GM06990 (cell line): ENCODE measurements at places on chromosomes 6 and 20.

DNA sequence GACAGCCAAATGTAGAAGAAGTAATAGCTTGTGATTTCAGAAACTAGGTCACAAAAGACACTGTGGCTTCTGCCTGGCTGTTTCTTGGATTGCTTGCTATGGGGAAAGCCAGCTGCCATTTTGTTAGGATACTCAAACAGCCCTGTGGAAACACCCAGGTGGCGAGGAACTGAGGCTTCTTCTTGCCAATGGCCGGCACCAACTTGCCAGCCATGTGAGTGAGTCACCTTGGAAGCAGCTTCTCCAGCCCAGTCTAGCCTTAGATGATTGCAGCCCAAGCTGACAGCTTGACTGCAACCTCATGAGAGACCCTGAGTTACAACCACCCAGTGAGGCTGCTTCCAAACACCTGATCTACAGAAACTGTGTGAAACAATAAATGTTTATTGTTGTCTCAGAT, 11.9 kb upstream of the KIAA1755 start:
- no peak for DNase-seq

- no peak for DNase-seq
Measured at GRCh38 chr20:61832181-61832580, 233.5 kb downstream of the TAF4 start.

DNA sequence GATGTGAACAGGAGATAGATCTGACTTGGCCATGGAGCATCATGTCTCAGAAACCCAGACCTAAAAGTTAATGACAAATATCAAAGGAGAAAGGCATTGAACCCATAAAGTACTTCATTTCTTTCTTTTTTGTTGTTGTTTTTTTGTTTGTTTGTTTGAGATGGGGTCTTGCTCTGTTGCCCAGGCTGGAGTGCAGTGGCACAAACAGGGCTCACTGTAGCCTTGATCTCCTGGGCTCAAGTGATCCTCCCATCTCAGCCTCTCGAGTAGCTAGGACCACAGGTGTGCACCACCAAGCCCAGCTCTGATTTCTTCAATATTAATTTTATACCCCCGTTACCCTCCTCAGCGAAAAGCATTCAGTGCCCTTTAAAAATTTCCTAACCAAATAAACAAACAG, 45.8 kb downstream of the KIF16B start:
- no peak for DNase-seq

DNA sequence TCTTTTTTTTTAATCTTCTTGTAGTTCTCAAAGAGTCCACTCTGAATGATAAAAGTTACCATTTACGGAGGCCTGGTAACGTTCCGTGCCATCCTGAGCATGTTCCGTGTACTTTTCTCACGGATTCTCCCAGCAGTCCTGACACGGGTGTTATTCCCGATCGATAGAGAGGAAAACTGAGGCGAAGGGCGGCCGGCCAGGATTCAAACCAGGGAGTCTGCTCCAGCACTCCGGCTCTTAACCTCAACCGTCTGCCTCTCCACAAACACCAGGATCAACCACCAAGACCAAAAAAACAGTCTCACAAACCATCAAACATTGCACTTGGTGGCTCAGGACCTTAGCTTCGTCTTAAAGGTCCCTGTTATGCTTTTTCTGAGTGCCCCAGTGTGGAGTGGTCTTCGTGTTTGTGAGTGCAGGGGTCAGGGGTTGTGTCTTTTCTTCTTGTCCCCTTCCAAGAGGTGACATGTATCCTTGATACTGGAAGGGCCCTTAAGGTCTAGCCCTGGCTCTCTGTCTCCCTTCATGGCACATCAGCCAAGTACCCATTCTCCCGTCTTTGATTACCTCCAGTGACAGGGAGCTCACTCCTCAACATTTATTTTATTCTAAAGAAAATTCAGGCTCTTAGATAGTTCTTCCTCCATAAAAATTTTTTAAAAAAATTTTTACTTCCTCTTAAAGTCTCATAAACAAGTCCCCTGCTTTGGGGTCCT, 35.1 kb downstream of the SRC start:
- no peak for DNase-seq

DNA sequence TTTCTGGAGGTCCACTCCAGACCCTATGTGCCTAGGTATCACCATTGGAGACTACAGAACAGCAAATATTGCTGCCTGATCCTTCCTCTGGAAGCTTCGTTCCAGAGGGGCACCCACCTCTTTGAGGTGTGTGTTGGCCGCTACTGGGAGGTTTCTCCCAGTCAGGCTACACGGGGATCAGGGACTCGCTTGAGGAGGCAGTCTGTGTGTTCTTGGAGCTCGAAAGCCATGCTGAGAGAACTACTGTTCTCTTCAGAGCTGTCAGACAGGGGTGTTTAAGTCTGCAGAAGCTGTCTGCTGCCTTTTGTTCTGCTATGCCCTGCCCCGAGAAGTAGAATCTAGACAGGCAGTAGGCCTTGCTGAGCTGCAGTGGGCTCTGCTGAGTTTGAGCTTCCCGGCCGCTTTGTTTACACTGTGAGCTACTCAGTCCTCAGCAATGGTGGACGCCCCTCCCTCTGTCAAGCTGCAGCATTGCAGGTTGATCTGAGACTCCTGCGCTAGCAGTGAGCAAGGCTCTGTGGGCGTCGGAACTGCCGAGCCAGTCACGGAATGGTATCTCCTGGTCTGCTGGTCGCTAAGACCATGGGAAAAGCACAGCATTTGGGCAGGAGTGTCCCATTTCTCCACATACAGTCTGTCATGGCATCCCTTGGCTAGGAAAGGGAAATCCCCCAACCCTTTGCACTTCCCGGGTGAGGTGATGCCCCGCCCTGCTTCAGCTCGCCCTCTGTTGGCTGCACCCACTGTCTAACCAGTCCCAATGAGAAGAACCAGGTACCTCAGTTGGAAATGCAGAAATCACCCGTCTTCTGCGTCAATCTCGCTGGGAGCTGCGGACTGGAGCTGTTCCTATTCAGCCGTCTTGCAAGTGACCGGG, 32.5 kb upstream of the ASCC3 start:
- DNase-seq: no peak

DNA sequence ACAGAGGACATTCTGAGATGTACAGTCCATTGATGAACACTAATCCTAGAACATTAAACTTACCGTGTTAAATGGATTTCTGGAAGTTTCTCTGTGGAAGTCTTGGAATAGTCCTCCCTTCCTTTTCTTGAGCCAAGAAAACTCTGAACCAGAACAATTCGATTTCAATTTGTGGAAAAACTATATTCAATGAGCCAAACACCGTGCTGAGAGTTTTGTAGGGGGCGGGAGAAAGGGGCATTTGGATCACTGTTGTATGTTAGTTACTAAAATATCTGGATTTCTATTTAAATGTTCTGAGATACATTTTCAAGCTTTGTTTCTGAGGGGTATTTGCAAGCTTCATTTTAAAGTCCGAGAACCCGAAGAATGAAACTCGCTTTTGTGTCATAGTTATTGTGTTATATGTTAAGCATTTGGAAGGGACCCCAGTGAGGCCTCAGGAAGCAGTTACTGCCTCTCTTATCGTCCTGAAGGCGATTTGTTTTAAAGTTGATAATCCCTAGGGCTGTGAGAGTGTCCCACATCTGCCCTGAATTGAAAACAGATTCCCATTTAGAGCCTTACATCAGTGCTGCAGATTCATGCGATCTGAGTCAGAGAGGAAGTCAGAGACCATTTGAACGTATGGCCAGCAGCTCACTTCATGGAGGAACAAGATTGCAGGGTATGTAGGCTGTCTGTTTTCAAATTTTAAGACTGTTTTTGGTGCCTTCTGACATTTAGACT, 70.8 kb upstream of the SASH1 start:
- no peak for DNase-seq

GRCh38 chr6:33850869-33851541, 47.2 kb upstream of the MLN start:
- DNase-seq: no peak

- DNase-seq: no peak
Measured at GRCh38 chr6:128521282-128521632, 858 bp upstream of the PTPRK start.

GRCh38 chr20:54051068-54051467, 19.3 kb downstream of the BCAS1 start:
- no peak for DNase-seq

GRCh38 chr20:63260521-63260920, 6.3 kb upstream of the NKAIN4 start:
- no peak for DNase-seq

DNA sequence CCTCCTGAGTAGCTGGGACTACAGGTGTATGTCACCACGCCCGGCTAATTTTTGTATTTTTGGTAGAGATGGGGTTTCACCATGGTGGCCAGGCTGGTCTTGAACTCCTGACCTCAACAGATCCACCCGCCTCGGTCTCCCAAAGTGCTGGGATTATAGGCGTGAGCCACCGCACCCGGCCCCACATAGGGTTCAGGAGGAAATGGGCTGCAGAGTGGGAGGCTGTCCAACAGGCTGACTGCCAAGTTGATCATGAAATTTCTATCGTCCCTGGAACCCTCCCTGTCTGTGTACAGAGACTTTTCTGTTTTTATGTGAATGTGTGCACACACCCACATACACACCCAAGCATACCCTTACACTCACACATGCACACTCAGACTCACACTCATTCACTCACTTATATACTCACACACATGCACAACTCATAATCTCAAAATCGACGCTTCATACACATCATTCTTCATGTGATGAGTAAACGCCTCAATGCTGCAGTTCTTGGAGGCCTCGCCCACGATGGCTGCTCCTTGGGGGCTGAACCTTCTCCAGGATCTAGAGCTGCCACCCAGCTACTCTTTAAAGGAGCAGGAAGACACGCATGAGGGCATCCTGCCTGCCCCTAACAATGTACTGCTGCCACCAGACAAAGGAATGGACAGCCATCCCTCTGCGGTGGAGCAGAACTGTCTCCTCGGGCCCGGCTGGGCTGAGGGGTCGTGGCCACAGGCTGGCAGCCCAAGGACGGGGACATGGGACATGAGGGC, 35.6 kb downstream of the SUN5 start:
- no peak for DNase-seq

- no peak for DNase-seq
Measured at GRCh38 chr20:13552061-13552460, 86.7 kb downstream of the TASP1 start.
